GM12864 (cell line): ENCODE measurements at places on chromosomes 1 and 21.

- DNase-seq = no peak
Observed at GRCh38 chr21:38848187-38848609, 42.5 kb downstream of the ETS2 start.

GRCh38 chr1:170664828-170665612, 1.1 kb downstream of the PRRX1 start:
- no peak for DNase-seq

DNA sequence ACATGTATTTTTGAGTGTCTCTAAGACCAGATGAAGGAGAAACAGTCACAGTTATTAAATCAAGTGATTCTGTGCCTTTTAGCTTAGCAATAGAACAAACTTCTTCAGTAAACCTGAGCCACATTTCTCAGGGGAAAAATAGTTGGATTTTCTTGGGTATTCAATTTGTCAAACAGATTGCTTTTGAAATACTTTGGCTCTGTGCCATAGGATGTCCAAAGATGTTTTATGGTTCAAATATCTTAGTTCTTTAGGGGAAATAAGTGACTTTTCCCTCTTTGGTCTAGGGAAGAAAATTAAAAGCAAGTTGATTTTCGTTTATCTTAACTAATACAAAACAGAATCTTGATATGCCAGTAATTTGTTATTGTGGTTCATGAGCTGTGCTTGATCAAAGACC, 125.9 kb downstream of the ATP5PO start:
- no peak for DNase-seq

- DNase-seq = no peak
Observed at GRCh38 chr1:109751531-109752260, 10.9 kb upstream of the GSTM3 start.

GRCh38 chr1:58551186-58552140, 4.9 kb upstream of the OMA1 start:
- DNase-seq = no peak
